ENCODE measurements at places on chromosomes 5 and 9.

DNA sequence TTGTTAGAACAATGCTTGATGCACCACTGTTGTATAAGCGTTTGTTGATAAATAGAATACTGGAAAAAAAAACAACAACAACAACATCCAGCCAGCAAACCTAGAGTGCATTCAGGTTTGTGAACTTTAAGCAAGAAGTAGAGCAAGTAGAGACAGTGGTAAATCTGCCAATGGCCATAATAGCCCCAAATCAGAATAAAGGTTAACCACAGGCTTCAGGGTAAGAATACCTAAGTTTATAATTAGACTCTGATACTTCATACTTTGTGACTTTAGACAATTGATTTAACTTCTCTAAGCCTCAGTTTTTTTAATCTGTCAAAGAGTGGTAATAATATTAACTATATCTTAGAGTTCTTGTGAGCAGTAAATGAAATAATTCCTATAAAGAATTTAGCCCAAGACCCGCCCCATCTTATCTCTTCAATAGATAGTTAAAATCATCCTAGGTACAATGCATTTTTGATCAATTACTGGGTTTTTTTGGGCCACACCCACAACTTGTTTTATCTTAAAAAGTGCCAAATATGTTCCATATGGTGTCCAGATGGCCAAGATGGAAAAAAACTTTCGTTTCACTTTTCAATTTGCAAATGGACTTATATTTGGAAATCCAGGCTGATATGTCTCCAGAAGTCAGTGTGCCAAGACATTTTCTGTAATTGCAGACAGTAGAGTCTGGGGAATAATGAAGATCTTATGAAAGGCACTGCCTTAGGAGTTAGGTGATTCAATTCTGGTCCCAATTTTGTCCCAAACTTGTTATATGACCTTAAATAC lies 24.5 kb upstream of the DPYSL3 start:
- no peak for DNase-seq

- DNase-seq = no peak
Observed at GRCh38 chr5:177350776-177351391, 584 bp downstream of the LMAN2 start.

DNA sequence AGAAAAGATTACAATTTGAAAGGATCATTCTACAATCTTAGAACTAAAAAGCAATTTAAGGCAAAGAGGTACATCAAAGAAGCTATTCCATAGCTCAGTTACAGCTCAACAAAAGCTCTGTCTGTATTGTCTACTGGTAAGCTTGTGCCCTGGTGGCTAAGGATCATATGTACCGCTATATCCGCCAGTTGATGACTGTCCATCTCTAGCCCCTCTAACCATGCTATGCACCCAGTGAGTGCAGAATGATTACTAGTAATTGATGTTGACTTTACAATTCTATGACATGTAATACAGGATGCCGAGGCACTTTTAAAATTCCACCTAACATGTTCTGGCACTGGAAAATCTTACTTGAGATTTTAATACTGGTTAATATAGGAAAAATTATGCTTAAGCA lies 13.1 kb downstream of the LOX start:
- DNase-seq = no peak

DNA sequence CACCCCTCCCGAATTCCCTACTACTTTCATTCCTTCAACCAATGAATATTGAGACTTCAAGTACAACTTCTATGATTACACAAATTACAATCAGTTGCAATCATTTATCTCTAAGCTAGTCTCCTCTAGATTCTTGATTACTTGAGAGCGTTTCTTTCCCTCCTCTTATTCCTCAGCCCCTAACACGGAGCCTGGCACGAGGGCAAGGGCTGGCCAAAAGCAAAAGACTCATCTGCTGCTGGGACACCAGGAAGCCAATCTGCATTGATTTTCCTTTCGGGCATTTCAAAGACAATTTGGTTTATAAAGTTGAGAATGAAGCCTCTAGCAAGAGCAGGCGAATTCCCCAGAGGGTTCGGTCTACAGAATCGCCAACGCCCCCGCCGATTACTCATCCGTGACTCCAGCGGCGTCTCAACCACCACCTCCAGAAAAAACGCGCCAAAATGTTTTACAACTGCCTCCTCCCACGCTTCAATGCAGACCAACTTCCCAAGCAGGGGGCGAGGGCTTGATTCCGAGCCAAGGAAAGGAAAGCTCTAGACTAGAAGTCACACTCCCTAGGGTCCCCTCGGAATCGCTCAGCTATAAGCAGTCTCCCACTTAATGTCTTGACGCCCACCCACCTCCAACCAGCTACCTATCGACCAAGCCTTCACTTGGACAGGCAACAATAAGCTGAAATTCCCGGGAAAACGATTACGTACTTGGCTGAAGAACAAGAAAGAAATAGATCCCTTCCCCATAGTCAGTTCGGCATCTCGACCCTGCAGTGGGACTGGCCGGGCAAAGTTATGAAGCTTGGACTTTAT lies 1.5 kb downstream of the PCSK1 start:
- DNase-seq = no peak

GRCh38 chr9:121185178-121185745 lies 16.4 kb downstream of the RAB14 start:
- no peak for DNase-seq

DNA sequence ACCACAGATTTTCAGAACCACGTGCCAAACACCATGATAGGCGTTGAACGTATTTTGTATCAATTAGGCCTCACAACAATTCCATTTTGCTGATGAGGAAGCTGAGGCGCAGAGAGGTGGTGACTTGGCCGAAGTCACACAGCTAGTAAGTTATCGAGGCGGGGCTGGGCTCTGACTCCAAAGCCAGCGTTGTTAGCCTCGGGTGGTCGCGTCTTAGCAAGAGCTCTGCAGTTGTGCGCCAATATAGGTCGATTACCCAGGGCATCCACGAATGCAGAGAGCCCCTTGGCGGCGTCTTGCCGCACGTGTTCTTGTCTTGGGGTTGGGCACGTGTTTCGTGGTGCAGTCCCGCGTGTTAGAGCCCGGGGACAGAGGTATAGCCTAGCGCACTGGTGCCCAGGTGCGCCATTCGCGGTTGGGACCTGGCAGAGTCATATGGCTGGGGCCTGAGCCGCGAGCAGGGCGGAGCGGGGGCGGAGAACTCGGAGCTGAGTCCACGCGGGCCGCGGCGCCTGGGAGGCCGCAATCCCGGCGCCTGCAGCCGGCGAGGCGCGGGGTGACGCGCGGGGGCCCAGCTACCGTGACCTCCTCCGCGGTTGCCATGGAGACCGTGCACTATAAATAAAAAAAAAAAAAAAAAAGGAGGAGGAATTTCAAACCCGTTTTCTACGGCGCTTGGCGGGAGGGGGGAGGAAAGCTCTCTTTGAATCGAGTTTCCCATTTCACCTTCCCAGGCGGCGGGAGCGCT lies 62.3 kb downstream of the CXXC5 start:
- DNase-seq = peak; percentile 43

- no peak for DNase-seq
Observed at GRCh38 chr9:86464242-86464641, 110.0 kb upstream of the TUT7 start.

GRCh38 chr5:151058891-151059489 lies 21.8 kb downstream of the TNIP1 start:
- DNase-seq = no peak

DNA sequence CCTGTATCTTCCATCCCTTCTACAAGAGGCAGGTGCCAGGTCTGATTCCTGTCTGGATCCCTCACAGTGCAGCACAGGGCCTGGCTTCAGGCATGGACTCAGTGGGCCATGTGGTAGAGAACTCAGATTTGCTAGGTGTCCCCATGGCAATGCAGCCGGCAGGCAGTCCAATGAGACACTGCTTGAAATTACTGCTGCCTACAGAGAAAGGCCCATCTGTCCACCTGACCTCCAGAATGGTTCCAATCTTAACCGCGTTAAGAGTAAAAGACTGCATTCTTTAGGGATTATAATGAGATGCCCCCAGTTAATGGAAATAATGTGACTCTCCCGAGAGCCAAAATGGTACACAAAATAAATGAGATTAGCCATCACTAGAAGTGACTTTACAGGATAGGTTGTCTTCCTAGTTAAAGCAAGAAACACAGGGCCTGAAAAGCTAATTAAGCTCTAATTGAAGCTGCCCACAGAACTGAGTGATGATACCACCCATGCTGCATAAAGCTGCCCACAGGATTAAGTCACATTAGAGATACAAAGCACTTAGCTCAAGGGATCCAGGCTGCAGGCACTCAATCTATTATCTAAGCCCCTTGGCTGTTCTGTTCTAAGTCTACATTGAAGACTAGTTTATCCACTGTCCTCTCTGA lies 11.4 kb downstream of the FAM193B start:
- no peak for DNase-seq

DNA sequence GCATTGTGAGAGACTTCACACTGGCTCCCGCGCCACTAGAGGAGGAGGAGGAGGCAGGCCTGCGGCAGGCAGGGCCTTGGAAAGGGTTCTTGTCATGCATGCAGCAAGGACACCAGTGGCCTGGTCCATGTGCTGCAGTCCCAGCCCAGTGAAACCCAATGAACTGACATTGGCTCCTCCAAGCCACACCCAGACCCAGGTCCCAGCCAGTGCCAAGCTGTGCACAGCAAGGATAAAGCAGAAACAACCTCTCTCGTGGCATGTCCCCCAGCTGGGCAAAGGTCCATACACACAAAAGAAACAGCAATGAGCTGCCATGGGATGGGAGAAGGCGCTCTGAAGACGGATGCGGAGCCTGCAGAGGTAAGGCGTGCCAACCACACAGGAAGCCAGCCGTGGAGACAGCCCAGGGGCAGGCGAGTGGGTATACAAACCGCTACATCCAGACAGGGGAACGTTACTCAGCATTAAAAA lies 89.2 kb downstream of the SEMA4D start:
- DNase-seq = no peak

- DNase-seq = no peak
Observed at GRCh38 chr9:71928376-71928775, 16.9 kb downstream of the C9orf85 start.

- no peak for DNase-seq
Observed at GRCh38 chr5:170348137-170348633, 41.0 kb downstream of the KCNMB1 start.

- DNase-seq = no peak
Observed at GRCh38 chr5:48192-48591, 43.8 kb upstream of the PLEKHG4B start.

DNA sequence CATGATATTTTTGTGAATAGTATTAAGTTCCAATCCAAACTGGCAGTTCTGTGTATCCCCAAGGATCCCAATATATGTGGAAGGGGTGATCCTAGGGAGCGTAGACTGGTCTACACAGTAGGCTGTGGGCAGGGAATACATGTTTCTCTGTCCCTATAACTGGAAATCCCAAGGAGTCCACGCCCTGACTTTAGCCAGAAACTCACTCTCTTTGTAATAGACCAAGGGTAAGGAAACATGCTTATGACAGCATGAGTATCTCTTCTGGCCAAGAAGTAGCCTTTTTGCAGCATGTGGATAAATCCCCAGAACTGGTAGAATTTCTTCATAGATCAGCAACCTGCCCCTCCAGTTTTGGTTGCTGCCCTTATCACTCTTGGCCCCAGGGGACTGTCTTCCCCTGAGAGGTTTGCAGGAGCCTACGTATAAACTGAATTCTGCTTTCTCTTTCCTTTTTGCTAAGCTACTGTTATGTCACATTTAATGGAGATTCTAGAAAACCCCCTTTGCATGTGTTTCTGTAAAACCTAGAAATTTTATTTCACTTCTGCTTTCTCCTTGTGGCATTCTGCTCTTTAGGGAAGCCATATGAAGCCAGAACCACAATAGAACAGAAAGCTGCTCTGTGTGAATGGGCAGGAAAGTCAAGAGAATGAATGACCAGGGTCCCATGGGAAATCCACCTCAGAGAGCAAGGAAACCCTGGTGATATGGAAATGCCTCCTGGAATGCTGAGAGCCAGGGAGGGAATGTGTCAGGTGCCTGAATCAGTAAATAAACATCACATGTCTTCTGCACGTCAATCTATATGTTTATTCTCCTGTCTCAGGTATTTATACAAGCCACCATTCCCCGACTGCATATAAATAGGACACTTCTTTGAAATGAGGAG lies 3.5 kb downstream of the IFNA2 start:
- DNase-seq = no peak

- DNase-seq = no peak
Observed at GRCh38 chr5:135843571-135844337, 9.3 kb downstream of the SLC25A48 start.

DNA sequence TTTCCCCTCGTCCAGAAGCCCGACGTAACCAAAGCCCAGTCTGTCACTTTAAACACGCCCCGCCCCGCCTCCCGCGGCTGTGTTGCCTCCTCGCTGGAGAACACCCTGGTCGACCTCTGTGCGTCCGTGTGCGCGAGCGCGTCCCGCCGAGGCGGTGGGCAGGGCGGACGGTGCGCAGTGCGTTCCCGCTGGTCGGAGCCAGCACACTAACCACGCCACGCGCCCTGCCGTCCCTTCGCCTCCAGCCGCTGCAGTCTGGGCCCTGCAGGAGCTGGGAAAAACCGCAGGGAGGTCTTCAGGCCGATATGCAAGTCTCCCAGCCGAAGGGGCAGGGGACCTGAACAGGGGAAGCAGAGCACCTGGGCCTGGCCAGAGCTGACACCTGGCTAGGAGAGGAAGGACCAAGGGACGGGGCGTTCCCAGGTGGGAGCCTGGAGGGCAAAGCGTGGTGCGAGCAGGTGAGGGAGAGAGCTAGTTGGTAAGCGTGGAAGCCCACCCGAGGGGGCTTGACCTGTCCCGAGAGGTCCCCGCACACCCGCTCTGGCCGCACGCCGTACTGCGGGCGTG lies 1.3 kb upstream of the PHPT1 start:
- peak; percentile 94 for DNase-seq

GRCh38 chr5:32311404-32312196 lies 1.1 kb downstream of the MTMR12 start:
- DNase-seq = no peak

GRCh38 chr9:89896806-89897340 lies 292.1 kb downstream of the GADD45G start:
- no peak for DNase-seq

- no peak for DNase-seq
Observed at GRCh38 chr9:7154003-7154619, 396.3 kb downstream of the KDM4C start.

GRCh38 chr5:72121052-72121779 lies 13.9 kb downstream of the MAP1B start:
- no peak for DNase-seq

DNA sequence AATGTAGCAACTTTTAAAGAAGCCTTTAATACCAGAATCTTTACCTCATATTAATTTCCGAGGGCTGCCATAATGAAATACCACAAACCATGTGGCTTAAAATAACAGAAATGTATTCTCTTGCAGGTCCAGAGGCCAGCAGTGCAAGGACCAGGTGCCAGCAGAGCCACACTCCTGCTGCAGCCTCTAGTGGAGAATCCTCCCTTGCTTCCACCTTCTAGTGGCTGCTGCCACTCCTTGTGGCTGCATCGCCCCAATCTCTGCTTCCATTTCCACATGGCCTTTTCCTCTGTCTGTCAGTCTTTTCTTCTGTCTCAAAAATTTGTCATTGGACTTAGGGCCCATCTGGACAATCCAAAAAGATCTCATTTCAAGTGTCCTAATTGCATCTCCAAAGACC lies 401.5 kb downstream of the EFNA5 start:
- no peak for DNase-seq
